SW480 (cell line): ENCODE measurements at places on chromosomes 5 and 9.
A peak's percentile ranks its signal among the peaks of the same experiment; 100 is the strongest.

- DNase-seq, result no peak
These were observed 346.4 kb upstream of the SLC24A2 start for GRCh38 chr9:20135119-20135697.

- DNase-seq, result no peak
These were observed 83.6 kb downstream of the SMC2 start for GRCh38 chr9:104177676-104178075.

DNA sequence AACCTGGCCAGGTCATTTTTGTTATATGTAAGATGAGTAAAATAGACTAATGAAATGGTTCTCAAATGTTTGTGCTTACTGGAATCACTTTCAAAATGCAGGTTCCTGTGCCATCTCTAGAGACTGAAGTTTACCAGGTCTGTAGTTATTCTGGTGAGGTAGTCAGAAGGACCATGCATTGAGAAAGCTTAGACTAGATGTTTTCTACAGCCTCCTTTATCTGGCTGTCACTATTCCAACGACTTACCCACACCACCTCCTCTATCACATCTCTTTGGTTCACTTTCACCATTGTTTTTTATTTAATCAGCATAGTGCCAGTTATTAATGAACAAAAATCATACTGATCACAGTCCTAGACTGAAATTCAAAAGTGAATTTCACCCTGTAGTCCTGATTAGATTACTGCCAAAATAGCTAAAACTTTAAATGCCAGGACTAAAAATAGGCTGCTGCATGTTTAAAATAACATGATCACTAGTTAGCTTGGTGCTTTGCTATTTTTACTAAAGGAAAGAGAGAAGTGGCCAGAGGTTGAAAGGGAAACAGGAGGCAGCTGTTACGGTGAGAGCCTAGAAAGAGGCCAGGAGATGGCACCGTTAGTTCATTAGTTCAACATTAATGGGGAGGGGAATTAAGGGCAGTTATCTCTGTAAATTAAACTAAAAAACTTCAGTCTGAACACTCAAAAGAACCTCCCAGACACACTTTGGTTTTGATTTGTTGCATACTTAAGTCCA, 13.9 kb upstream of the FNIP1 start:
- peak; percentile 20 for DNase-seq

DNA sequence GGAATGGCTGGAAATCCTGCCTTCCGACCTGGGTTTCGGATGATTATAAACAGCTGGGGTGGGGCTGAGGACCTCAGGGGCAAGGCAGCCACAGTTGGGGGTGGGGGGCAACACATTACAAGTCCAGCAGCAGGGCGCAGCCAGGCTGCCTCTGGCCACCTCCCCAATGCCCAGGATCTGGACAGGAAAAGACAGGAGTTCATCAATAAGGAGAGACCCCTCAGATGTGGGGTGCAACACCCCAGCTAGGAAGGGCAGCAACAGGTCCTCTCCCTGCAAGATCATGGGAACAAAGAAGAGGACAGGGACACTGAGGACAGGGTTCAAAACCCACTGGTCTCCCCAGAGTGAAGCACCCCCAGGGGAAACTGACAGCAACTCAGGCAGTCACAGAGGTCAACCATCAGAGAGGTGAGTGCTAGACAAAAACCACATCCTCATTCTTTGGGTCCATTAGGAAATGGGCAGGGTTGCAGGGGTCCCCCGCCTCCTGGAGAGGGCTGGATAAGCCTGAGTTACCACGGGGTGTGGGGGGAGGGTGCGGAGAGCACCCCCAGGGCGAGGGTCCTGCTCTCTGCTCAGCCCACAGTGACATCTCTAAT, 33.5 kb downstream of the SEMA4D start:
- DNase-seq, result no peak

DNA sequence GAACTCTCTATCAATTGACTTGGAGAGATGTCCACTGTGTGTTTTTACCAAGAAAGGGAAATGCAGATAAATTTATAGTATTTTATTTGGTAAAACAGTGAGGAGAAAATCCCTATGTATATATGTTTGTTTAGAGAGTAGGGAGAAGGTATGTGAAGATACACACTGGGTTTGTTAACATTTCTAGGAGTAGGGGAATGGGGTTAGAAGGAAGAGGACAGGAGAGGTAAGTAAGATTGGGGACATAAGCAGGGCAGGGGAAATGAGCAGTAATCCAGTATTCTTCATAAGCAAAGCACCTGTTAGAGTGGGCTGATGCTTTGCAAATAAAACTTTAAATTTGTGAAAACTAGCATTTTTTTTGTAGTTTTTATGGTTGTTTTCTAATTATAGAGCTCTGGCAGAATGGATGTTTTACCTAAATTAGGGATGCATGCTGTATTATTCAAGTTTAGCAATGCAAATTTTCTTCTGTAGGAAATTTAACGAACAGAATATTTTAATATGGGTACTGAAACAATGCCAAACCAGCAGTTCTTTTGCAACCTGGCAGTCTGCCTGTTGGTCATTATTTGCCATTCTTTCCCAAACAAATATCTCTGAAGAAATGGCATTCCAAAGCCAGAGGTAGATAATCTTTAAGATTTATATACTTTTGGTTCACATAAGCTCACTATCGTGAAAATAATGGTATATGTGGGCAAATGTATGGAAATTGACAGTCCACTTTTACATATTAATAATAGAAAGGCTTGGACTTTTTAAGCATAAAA, 19.4 kb upstream of the DCP2 start:
- DNase-seq, result no peak

GRCh38 chr5:66252849-66253248, 108.7 kb downstream of the SREK1 start:
- DNase-seq, result no peak
